ENCODE measurements at places on chromosomes 16 and 17.

DNA sequence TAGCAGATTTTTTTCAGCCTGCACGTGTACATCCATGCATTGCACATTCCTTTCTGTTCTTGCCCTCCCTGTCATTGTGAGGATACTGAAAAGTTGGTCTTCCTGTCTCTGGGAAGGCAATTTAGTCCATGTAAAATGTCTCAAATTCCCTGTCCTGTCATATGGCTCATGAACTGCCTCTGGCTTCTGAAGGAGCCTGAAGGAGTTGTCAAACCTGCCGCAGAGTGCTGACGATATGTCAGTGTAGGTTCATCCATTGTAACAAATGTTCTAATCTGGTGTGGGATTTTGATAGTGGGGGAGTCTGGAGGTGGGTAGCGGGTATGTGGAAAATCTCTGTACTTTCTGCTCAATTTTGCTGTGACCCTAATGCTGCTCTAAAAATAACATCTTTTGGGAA lies 59.6 kb downstream of the YPEL2 start:
- DNase-seq, result no peak

GRCh38 chr17:38544839-38545209 lies 60.9 kb downstream of the SRCIN1 start:
- no peak for DNase-seq

DNA sequence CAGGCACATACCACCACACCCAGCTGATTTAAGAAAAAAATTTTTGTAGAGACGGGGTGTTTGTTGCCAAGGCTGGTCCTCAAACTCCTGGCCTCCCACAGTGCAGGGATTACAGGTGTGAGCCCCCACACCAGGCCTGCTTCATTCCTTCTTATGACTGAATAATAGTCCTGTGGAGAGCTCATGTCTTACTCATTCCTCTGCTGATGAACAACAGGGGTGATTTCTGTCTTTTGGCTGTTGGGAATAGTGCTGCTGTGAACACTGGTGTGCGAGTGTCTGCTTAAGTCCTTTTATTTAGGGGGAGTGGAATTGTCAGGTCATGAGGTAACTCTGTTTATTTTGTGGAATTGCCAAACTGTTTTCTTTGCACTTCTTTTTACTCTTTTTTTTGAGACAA lies 2.7 kb upstream of the CTRB1 start:
- no peak for DNase-seq

GRCh38 chr16:10693889-10694288 lies 841 bp downstream of the TEKT5 start:
- DNase-seq, result no peak

DNA sequence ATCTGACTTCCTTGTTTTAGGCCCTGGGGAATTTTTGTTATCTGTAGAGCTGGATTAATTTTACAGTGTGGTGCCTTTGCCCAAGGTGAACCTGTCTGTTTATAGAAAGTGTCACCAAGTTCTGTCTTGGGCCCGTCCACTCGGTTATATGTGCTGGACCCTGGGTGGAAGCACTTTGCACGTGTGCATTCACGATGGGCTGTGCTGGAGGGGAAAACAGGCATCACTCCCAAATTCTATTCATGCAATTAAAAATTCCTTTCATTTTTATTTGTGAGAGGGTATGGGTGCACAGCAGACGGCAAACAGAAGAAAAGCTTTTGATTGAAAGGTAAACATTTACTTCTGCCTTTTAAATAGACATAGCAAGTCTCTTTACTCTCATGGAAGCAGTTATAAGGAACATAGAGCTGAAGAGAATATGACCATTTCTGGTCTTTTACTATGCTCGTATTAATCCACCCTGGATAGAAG lies 101.2 kb downstream of the WWOX start:
- no peak for DNase-seq

GRCh38 chr17:56594320-56595107 lies 1.0 kb downstream of the NOG start:
- DNase-seq, result no peak

DNA sequence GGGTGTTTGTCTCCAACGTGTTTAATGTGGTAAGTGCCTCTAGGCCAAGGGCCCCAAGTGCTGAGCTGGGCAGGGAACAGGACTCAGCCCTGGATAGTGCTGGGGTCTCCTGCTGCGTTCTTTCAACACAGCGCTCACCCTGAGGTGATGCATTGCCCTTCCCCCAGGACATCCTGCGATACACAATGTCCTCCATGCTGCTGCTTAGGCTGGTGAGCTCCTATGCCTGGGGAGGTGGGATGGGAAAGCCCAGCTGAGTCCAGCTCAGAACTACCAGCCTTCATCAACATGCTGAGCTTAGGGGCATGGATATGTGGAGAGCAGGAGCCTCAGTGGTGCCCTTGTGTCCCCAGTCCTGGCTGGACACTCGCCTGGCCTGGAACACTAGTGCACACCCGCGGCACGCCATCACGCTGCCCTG lies 563 bp downstream of the ZACN start:
- DNase-seq, result no peak
